ENCODE measurements at places on chromosomes 11 and 22.

- no peak for DNase-seq
Observed at GRCh38 chr22:48340727-48341709, 1486.7 kb downstream of the BRD1 start.

DNA sequence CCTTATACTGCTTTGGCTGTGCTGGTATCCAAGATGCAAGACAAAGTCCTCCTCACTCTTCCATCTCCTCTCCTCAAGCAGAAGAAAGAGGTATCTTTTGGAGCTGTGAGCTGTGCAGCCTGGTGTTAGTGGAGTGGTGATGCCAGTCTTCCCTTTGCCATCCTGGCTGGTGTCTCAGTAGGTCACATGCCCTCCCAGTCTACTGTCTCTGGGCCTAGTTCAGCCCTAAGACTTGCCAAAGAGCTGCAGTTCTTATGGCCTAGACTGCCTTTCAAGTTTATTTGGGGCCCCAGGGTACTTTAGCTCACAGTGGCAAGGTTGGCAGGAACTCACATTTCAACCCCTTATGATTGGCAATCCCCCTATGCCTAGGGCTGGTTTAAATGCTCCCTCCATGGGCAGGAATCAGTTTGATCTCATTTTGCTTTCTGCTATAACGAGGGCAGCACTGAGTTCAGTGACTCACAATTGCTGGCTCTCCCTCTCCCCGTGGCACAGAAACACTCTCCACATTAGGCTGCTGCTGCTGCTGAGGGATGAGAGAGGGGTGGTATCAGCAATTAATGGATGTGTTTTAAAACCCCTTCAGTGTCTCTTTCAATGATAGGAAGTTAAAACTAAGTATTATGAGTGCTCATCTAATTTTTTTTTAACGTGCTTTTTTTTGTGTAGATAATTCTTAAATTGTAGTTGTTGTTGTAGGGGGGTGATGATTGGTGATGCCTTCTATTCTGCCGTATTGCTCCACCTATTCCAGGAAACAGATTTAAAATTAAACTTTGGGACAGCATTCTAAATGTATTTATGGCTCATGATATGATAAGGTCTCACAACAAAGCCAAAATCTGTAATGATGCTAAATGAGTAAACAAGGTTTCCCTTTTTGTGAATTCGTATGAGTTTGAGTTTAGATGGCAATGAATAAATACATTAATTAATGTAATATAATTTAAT, 1295.0 kb downstream of the JRKL start:
- no peak for DNase-seq

- DNase-seq: no peak
Observed at GRCh38 chr11:35914816-35915215, 29.0 kb upstream of the LDLRAD3 start.

- DNase-seq: no peak
Observed at GRCh38 chr22:17491090-17491640, 72.1 kb upstream of the SLC25A18 start.

DNA sequence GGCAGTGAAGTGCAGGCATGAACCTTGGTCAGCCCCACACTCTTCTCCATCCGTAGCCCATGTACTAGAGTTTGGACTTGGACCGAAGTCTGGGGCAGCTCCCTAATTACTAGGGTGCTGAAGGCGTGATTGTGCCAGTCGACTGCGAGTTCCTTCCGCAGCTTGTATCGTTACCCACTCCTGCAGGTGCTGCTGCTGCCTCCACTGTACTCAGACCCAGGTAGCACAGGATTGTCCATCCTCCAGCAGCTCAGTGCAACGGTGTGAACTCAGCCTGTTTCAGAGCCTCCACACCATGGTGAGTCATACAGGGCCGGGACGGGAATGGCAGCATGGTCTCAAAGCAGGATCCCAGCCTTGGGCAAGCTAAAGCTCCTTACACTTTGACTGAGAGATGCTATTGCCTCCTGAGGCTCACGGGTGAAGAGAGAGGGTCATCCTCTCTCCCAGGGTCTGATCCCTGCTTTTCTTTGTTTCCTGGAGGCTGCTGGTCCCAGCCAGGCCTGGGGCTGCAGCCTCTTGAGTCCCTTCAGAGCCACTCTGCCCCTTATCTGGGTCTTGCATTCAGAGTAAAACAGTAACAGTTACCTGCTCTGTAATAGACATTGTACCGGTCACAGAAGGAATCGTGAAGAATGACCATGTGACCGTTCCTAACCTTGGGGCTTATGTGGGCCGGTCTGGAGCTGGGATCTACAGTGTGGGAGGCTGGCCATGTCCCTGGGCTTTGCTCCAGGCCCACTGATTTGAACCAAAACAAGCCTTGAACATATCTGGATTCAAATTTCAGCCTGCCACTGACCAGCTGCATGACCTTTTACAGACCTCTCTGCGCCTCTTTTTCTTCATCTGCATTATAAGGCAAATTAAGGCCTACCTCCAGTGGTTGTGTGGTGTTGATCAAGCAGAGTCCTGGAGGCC, 1.7 kb downstream of the TKFC start:
- DNase-seq: no peak

DNA sequence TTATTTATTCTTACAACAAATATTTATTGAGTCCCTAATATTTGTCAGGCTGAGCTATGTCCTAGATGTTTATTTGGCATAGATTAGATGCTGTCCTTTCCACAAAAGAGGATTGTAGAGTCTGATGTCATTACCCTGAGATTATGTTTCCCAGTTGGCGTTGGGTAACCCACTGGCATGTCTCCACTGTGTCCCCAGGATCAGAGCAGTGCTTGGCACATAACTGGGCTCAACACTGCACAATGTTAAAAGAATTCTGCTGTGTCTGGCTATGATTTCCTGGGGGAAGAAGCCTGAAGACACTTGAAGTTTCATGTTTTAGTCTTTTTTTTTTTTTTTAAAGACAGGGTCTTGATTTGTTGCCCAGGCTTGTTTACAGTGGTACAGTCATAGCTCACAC, 4.0 kb downstream of the RCN1 start:
- no peak for DNase-seq

GRCh38 chr11:34208266-34209135, 103.1 kb downstream of the NAT10 start:
- DNase-seq: no peak

DNA sequence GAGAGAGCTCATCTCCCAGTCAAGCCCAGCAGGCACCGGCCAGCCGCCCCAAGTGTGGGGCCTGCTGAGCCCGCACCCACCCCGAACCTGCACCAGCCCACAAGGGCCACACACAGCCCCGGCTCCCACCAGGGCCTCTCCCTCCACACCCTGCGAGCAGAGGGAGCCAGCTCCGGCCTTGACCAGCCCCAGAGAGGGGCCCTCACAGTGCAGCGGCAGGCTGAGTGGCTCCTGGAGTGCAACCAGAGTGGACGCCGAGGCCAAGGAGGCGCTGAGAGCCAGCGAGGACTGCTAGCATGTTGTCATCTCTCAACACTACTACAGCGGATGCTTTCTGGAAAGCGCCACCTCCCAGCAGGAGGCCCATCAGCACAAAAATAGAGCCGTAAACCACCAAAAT, 10.9 kb downstream of the DEFB108B start:
- DNase-seq: no peak

DNA sequence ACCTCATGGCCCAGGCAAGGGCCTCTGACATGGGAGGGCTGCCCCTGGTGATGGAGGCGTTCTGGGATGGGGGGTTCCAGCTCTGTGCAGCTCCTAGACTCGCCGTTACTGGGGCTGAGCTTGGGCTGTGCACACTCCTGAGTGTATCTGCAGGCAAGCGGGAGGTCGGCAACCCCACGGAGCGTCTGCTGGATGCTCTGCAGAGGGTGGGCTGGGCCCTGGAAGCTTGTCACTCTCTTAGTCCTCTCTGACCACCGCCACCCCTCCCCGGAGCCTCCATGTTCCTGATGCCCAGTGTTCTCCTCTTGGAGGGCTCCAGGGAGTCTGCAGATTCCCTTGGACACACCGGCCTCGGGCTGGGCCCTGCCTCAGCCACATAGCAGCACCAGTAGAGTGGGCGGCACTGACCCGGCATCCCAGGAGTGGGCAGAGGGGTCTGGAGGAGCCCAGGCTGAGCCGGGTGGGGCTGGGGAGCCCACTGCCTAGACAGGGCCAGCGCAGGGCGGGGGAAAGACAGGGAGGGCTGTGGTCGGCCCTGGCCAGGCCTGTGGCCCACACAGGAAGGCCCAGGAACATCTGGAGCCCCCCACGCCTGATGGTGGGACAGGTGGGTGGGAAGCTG, 20.6 kb upstream of the MUC5B start:
- no peak for DNase-seq

GRCh38 chr22:19765477-19766239, 5.1 kb downstream of the TBX1 start:
- DNase-seq: no peak

DNA sequence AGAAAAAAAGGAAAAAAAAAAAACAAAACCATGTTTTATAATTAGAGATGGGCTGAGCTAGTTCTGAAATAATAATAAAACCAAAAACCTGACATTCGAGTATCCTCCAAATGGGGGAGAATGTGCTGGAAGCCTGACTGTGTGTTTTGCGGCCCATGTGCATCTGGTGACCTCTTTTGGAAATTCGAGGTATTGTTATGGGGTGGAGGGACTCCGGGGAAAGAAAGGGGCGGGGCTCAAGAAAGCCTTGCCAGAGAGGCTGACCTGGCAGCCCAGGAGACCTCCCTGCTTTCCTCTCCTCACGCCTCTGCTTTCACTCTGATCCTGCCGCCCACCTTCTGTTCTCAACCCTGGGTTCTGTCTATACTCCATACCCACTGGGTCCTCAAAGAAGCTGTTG, 72.9 kb downstream of the CTTN start:
- DNase-seq: no peak

DNA sequence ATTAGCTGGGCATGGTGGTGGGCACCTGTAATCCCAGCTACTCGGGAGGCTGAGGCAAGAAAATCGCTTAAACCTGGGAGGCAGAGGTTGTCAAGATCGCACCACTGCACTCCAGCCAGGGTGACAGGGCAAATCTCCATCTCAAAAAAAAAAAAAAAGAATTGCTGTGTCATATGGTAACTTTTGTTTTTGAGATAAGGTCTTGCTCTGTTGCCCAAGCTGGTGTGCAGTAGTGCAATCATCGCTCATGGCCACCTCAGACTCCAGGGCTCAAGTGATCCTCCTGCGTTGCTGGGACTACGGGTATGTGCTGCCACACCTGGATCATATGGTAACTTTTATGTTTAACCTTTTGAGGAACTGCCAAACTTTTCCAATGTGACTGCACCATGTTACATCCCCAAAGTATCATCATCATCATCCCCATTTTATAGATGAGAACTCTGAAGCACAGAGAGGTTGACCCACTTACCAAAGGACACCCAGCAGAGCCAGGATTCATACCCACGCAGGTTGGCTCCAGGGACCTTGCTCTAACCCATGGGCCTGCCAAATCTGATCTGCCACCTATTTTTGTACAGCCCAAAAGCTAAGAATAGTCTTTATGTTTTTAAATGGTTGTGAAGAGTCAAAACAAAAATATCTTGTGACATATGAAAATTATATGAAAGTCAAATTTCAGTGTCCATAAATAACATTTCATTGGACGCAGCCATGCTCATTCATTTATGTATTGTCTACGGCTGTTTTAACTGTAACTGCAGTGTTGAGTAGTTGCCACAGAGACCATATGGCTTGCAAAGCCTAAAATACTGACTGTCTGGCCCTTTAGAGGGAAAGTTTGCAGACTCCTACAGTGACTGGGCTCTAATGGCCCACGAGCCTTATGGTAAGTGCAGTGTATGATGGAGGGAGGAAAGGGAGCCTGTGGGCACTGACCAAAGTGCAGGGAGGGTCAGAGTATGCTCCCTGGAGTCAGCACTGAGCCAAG, 45.3 kb downstream of the GDPD5 start:
- DNase-seq: no peak

- DNase-seq: no peak
Observed at GRCh38 chr11:63462137-63462536, 28.8 kb downstream of the PLAAT5 start.

- no peak for DNase-seq
Observed at GRCh38 chr22:25407226-25407858, 157.1 kb upstream of the GRK3 start.

GRCh38 chr11:65130631-65131416, 3.5 kb downstream of the SYVN1 start:
- no peak for DNase-seq
